Motor neuron (in vitro differentiated cells): ENCODE measurements at places on chromosomes 6 and 20. TPM values are rescaled to one million over a fixed set of nuclear protein-coding genes. Genes with fewer than 3 reads are reported as not detected.

DNA sequence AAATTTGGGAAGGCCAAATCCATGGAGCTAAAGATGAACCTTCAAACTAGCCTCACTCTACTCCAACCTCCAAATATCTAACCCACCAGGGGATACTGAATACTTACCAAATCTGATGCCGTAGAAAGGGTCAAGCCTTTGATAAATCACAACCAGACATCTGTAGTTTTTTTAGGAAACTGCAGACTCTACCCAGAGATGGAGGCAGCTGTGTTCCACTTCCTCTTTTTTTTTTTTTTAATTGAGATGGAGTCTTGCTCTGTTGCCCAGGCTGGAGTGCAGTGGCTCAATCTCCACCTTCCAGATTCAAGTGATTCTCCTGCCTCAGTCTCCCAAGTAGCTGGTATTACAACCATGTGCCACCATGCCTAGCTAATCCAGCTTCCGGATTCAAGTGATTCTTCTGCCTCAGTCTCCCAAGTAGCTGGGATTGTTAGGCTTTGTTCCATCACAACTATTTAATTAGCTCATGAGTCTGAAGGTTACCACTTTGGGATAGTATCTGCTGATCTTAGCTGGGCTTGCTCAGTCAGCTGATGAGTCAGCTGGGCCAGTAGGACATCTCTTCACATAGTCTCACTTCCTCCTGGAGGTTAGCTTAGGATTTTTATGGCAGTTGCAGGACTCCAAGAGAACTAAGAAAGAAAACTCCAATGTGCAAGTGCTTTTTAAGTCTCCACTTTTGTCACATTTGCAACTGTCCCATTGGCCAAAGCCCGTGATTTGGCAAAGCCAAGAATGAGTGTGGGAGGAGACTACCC, 13.3 kb downstream of the FRK start:
- no peak for ATAC-seq

DNA sequence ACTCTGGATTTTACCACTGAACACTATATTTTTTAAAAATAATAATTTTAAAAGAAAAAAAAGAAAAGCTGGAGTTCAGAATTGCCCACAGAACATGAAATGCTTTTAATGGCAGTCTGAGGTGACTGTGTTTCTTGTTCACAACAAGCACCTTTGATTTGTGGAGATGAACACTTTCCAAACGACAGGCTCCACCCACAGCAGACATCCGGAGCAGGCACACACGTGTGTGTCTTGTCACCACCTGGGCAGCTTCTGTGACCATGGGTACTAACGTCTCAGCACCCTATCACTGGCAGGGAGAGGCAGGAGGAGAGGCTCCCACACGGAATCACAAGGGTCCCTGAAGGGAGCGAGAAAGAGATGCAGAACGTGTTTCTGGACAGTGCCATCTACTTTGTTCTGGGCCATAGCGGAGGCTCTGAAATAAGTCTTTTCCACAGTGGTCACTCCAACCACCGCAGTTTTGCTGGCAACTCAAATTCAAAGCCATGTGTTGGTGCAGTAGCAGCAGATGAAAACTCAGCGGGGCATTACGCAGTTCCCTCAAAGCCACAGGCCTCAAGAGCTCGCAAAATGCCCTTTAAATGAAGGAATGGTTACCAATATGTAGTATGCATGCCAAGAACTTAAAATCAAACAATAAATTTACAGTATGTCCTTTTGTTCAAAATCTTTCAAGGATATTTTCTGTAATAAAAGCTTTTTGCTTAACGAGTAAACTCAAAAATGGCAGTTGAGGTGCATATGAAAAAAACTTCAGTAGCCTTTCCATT, 242.2 kb downstream of the FOXC1 start:
- no peak for ATAC-seq

The SIRPD gene
- 0.13 and 0.18 TPM in 2 replicates for total RNA-seq

The SLC17A3 gene
- total RNA-seq = not detected in 2 replicates

- ATAC-seq = no peak
Measured at GRCh38 chr6:96786336-96786735, 50.9 kb downstream of the GPR63 start.

The PREP gene
- total RNA-seq = 26.2 and 27.7 TPM in 2 replicates

DNA sequence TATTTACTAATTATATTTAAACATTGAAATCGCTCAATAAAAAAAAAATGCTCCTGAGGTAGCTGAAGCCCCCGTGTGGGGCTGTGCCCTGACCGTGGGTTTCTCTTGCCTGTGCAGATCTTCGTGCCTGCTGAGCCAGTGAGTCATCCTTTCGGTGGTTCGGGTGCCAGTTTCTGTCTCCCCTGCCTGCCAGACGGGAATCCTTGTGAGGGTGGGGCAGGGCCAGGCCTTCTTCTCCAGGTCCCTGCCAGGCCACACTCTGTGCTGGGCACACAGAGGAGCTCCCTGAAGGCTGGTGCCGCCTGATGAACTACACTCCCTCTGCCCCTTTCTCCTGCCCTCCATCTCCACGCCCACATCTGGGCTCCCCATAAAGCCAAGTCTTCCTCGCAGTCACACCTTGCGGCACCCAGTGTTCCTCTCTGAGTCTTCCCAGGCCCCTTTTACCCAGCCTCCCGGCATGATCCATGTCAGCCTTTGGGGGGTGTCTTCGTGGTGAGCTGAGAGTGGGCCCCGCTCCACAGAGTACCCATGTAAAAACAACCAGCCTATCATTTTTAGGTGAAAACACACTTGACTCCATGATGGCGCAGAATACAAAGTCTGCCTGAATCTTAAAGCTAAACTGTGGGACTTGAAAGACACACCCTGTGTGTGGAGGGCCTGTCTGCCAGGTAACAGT, 19.3 kb downstream of the FGD2 start:
- ATAC-seq = no peak

The IDH3B gene
- total RNA-seq = 103 and 108 TPM in 2 replicates

The OPRM1 gene
- total RNA-seq = 2.3 and 2.6 TPM in 2 replicates

GRCh38 chr6:22636452-22636851, 67.1 kb downstream of the HDGFL1 start:
- ATAC-seq = no peak

DNA sequence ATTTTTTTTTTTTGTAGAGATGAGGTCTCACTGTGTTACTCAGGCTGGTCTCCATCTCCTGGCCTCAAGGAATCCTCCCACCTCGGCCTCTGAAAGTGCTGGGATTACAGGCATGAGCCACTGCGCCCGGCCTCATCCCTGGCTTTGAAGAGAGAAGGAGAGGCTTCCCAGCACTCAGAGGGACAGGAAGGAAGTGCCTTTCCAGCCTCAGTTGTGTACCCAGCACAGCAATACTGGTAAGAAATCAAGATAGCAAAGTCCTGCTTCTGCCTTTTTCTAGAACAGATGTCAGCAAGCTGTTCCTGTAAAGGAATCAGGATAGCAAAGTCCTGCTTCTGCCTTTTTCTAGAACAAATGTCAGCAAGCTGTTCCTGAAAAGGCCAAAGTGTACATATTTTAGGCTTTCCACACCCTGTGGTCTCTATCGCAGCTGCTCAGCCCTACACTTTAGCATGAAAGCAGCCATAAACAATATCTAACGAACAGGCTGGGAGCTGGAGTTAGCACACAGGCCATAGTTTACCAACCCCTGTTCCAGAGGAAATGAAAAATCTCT, 6.3 kb upstream of the PLTP start:
- ATAC-seq = no peak

- ATAC-seq = no peak
Measured at GRCh38 chr20:44112889-44113617, 73.9 kb downstream of the JPH2 start.

The IL20RA gene
- 0.14 TPM in 1 of 2 replicates, not detected in the other for total RNA-seq

DNA sequence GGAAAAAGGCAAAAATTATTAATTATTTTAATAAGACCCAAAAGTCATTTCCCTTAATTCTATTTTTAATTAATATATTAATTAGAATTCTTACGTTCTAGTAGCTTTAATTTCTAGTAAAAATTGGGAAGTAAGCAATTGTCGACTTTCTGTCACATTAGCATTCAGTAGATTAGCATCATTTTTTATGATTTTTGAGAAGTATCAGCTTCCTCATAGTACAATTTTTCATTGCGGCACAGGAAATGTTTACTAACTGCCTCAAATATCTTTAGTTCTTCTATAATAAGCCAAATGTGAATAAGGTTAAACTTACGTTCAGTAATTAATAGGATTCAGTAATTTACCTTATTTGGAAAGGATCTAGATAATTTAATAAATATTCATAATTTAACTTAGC, 687.4 kb downstream of the EPM2A start:
- ATAC-seq = no peak

DNA sequence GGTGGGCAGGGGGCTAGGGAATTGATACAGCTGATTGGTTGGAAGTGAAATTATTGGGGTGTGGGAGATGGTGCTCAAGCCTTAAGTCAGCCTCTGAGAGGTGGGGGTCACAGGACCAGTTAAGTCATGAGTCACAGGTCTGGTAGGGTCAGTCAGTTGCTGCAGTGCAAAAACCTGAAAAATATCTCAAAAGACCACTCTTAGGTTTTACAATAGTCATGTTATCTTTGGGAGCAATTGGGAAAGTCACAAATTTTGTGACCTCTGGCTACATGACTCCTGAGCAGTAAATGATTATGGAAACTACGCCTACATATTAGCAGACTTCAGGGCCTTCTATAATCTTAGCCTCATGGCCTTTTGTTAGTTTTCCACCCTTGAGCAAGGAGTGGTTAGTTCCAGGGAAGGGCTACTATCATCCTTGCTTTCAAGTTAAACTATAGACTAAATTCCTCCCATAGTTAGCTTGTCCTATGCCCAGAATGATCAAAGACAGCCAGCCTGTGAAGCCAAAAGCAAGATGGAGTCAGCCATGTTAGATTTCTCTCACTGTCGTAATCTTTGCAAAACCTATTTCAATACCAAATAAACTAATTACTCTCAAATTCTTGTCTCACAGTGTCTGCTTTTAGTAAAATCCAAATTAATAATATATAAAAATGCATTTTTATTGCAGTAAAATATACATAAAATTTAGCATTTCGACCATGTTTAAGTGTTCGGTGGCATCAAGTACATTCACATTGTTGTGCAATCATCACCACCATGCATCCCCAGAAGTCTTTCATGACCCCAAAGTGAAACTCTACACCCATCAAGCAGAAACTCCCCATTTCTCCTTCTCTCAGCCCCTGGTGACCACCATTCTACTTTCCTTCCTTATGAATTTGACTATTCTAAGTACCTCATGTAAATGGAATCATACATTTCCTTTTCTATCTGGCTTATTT, 60.9 kb upstream of the CD2AP start:
- ATAC-seq = no peak

The TNF gene
- not detected in 2 replicates for total RNA-seq

The PRPH2 gene
- 0.11 and 0.31 TPM in 2 replicates for total RNA-seq

DNA sequence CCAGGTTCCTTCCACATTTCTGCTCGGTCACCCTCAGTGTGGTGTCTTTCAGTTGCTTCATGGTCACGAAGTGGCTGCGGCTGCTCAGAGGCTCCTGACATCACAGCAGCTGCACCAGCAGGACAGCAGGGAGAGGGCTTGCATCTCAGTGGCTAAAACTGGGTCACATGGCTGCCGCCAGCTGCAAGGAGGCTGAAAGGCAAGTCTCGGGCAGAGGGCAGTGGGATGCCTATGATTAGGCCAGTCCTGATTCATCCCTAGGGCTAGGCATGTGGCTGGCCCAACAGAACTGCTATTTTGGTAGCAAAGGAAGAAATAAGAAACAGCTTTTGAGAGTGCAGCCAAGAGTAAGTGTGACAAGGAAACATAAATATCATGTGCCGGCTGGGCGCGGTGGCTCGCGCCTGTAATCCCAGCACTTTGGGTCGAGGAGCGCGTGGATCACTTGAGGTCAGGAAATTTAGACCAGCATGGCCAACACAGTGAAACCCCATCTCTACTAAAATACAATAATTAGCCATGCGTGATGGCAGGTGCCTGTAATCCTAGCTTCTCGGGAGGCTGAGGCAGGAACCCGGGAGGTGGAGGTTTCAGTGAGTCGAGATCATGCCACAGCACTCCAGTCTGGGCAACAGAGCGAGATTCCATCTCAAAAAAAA, 46.6 kb downstream of the RBM38 start:
- no peak for ATAC-seq
